ENCODE measurements at places on chromosomes 2 and 18. TPM values are rescaled to one million over a fixed set of nuclear protein-coding genes. Genes with fewer than 3 reads are reported as not detected.

DNA sequence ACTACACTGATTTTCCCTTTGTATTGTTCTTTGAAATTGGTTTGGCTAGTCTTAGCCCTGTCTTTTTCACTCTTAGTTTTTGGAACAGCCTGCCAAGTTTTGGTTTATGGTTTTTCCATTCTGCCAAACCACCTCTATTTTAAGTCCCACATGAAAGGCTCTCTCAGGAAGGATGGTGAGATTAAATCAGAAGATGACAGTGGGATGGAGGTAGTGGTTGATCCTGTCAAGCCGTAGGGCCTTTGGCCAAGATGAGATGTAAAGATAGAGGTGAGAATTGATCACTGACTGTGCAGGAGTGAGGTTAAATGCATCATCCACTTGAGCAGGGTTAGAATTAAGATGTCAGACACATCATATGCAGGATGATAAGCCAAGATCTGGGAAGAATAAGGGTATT, 948.5 kb downstream of the SLC4A3 start:
- no peak for DNase-seq

GRCh38 chr2:31558401-31559295, 22.1 kb downstream of the SRD5A2 start:
- no peak for DNase-seq

- peak; percentile 76 for DNase-seq
These were observed 1.0 kb upstream of the BMPR2 start for GRCh38 chr2:202375033-202375608.

DNA sequence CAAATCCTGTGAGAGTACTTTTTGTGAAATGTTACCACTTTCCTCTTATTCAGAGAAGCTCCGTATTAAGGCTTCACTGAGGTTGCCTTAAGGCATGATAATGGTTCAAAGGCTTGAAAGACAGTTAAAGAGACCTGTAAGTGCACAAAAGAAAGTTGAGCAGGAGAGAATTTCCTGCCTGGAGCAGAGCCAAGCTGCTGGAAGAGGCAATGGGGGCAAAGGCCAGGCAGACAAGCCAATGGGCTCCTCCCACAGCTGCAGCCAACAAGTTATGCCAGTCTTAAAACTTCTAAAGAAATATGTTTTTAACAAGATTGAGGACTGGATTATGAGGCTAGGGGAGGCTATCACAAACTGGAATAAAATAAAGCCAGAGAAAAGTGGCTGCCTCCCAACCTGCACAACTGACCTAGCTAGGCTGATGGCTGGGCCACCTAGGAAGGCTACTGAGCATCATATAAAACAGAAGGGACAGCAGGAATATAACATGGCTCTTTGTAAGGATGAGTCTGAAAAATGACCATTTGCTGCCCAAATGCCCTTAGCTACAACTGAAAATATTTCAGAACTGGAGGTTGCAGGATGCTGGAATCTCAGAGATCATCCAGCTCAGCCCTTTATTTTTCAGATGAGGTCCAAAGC, 2.1 kb downstream of the IL1B start:
- no peak for DNase-seq

The CNGA3 gene
- not detected for total RNA-seq
